Activated naive CD4-positive, alpha-beta T cell treated with anti-CD3 and anti-CD28 coated beads for 36 hours (primary cell): ENCODE measurements at places on chromosomes 3 and 15. TPM values are rescaled to one million over a fixed set of nuclear protein-coding genes. Genes with fewer than 3 reads are reported as not detected.

The RAP2B gene
- total RNA-seq, result 8.6 TPM

DNA sequence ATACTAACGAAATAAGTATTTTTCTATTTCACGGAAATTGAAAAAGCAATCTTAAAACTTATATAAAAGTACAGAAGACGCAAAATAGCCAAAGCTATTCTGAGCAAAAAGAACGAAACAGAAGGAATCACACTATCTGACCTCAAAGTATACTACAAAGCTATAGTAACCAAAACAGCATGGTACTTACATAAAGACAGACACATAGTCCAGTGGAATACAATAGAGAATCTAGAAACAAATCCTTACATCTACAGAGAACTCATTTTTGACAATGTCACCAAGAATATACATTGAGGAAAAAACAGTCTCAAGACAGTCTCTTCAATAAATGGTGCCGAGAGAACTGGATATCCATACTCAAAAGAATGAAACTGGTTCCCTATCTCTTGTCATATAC is 246.0 kb downstream of the ISL2 start:
- DNase-seq, result no peak

DNA sequence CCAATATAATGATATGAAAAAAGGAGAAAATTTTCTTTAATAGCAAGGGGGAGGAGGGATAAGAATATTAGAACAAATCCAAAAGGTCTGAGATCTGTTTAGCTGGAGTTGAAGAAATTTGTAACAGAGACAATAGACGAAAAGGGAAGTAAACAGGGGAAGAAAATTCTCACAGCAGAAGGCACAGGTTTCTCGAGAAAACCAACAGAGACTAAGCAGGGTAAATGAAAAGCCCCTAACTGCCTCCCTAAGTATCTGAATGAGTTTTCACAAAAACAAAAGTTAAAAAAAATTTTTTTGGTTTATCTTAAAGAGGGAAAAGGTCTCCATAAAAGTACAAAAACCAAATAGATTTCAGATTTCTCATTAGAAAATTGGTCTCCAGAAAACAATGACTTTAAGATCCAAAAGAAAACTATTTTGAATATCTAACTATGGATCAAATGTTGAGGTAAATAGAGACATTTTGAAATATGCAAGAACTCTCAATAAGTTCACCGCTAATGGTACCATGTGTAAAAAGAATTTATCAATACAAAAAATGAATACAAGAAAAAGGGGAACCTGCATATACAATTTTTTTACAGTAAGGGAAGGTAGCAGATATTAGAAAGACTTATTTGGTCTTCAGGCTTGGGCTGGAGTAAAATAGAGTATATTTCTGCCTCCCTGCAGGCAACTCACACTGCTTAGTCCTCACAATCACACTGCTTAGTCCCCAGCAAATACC is 23.9 kb upstream of the NEK10 start:
- no peak for DNase-seq

DNA sequence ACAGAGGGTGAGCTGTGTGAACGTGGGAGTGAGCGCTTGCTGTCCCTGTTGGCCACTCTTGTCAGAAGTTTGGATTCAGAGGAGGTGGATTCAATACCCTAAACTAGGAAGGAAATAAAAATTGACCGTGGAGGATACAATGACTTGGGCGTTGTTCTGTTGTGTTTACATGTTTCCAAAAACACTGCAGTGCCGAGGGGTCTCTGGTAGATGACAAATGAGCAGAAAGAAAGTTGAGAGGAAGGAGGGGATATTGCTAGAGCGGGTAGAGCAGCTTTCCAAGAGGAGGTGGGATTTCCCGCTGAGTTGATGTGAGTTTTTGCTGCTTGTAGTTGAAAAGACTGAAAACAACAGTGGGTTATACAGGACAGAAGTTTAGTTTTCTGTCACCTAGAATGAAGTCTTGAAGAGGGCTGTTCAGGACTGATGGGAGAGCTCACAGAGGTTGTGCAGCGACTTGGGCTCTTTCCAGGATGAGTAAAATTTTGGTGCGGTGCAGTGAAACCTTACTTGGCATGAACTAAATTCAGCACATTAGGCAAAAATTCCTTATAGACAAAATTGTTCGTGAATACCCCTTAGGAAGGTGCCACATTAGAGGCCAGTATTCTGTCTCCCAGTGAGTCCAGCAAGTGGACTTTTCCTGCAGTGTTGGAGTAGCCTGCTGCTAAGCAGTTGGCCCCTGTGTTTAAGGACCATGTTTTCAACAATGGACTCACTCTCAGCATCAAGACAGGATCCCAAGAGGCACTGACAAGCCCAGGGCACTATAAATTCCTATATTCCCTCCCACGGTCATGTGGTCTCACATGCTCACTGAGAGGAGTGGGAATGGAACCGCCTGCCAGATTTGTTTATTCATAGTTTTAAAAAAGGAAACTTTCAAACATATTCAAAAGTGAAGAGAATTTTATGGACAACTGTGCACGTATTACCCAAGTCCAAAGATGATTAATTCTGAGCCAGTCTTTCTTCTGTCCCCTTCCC is 435.0 kb upstream of the C2CD4B start:
- DNase-seq, result no peak

- no peak for DNase-seq
Observed at GRCh38 chr15:94460624-94461023, 229.3 kb downstream of the MCTP2 start.

DNA sequence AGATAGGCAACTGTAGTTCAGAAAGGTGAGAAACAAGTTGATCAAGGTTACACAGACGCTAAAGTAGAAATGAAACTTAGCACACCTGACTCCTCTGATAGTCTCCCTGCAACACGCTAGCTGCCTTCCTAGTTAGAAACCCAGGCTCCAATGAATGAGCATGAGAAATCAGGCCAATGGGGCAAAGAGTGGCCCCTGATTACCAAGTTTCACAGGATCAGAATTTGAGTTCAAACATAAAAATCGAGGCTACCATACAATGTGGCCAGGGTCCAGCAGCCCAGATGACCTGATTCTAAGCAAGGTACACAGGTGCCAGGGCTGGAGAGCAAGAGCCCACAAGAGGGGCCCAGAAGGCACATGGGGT is 7.7 kb downstream of the PLD1 start:
- no peak for DNase-seq

GRCh38 chr15:64146885-64147681 is 4.4 kb upstream of the SNX22 start:
- DNase-seq, result no peak

GRCh38 chr3:13308380-13308801 is 111.7 kb downstream of the NUP210 start:
- DNase-seq, result peak; percentile 46

DNA sequence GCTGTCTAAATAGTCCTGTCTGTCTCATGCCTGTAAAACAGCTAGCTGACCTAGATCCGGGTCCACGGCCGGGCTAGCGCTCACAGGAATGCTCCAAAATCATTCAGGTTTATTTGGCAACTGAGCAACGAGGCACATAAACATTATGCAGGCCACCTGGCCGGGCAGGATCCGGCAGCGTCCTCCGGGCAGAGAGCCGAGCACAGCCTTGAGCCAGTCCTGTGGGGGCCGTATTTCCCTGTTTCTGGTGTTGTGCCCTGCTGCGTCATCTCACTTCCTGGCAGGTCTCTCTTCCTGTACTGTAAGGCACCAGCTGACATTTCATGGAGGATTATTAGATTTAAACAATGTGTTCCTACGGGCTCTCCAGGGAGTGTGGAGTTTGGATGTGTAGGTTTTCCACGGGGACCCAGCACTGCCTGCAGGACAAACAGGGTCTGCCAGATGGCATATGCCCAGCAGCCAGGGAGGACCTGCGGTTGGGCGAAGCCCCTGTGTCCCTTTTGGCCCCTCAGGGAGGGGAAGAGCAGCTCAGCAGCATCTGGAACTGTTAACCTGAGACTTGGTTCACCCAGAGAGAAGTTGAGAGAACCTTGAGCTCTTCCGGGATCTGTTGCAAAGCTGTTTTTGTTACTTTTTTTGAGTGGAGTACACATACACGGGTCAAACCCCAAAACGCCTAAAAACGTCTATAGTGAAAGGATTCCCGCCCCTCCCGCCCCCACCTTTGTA is 16.6 kb upstream of the LRRK1 start:
- DNase-seq, result no peak

DNA sequence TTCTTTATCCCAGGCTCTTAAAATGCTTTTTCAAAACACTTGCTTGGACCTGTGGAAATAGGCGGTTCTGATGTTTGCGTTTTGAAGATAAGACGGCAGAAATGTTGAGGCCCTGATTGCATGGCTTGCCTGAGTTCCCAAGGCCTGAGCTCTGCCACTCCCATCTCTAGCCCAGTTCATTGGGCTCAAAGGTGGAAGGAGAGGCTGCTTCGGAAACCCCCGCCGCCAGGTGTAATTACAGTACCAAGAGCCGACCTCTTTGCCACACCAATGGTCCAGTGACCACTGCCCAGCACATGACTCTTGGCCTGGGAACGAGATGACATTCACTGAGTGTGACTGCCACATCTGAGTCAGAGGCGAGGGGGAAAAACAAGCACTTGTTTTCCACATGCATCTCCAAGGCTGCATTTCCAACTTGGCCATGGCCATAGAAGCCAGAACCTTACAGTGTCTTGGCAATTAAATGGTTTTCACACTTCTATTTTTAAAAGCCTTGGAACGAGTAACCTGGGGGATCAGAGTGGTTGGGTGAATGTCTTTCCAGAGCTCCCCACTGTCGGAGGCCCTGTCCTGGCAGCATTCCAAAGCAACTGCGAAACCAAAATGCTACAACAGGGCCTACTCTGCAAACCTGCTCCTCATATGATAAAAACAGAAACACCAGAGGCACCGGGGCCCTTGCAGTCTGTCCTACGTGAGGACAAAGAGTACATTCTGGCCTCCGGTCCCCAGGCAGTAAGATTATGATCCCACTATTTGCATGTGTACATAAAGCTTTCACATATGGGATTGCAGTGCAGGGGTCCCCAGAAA is 63.8 kb upstream of the CGNL1 start:
- no peak for DNase-seq

DNA sequence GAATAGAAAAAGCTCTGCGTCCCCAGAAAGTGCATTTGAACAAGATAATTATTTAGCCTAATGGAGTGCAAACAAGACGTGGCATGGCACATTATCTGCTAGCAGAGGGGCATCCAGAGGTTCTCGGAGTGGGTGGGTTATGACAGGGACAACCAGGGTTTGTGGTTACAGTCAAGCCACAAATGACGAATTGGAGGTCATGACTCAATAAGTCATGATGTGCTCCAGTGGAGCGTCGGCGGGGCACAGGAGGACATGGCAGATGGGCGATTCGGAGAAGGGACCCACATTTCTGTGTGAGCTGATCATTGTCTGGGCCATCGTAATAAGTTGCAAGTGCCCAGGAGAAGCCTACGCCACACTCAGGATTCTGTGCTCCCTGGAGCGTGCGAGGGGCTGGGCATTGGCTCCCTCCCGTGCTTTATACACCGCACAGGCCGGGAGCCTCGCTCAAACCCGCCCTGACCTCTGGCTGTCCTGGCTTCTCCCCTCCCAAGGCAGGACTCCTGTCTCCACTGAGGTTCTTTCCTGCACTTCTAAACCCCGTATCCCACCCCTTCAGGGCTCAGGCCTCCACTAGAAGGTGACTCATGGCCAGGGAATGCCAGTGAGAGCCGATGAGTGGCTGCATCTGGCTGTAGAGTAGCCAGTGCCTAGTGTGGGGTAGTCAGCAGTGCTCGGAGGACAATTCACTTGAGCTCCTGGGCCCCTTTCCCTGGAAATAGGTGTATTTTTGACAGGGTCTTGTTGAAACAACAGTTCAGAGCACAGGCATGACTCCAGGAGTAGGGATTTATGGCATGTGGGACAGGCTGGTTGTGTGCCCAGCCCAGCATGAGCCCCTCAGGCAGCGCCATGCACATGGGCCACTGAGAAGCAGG is 67.4 kb downstream of the GRIP2 start:
- no peak for DNase-seq

DNA sequence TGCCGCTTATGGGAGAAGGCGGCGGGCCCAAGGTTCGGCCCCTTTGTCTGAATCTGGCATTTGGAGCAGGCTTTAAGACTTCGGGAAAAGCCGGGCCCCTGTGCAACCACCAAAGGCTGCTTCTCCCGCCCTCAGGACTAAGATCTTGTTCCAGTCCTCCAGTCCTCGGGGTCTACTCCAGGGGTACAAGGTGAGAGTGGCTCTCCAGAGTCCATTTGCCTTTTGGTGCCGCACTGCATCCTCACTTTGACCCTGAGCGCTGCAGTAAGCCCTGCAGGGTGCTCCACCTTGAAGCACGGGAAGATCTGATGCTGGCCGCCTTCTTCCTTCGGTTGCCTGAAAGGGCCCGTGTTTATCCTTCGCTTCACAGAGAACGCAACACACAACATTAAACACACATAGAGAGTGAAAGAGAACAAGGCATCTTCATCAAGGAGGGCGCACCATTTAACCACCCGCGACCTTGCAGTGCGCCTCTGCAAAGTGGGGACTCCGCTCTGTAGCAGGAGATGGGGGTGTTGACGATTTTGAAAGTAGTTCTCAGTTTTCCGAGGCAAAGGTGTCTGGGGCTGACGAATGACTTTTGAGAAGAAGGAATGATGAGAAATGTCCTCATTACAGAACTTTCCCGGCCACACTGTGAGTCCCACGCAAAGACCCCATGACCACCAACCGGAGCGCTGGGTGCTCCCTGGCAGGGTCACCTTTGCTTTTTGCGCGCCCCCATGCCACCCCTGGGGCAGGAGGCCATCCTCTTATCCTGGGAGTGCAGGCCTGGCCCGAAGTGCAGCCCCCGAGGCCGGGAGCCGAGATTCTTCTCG is 1.0 kb downstream of the PIGZ start:
- no peak for DNase-seq

DNA sequence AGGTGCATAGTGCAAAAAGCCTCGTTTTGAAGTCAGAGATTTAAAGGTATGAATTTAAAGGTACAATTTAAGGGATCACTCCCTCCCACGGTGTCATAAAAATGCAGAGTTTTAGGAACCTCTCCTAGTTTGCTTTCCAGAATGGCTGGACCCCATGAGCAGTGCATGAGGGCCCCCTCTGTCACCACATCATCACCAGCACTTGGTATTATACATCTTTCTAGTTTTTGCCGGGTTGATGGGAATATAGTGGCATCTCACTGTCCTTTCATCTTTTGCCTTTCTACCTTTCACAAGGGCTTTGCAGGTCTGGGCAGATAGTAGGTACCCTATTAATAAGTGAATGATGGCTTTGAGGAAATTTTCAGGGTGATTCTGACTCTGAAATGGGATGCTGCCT is 103.6 kb upstream of the AGBL1 start:
- DNase-seq, result no peak

DNA sequence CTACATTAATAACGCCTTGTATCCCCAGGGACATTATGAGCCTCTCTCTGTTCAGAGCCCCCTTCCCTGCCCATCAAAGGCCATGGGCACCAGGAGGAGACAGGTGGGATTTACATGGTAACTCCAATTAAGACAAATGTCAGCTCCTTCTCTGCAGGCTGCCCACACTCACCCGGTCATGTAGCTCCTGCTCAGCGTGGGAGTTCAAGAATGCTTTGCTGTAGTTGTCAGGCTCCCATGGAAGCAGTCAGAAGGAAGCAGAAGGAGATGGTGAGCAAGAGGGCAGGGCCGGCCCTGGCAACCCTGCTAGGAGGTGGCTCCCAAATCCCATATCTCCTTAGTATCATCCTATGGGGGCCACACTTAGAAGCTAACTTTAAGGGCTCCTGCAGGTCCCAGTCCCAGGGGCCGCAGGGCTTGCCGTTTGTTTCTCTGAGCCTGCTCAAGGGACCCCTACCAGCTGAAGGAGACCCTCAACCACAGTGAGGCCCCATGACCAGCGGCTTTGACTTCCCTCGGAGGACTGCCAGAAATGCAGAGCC is 218.4 kb upstream of the TLE3 start:
- no peak for DNase-seq
